ENCODE measurements at places on chromosomes 3 and 15.

DNA sequence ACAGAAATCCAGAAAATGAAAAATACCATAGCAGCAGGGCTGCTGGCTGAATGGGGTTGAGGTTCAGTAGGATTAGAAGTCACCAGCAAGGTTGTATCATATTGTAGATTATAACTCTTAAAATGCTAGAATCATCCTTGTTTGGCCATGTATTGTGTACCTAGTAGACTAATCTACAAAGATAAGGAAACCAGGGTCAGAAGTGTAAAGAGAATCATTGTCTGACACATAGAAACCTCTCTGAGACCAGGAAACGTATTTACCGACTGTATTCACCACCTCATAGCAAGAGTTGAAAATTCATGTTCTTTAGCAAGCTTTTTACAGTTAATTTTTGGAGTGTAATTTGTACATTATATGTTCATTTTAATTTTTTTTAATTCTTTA, 168.8 kb downstream of the ECT2 start:
- no peak for DNase-seq

GRCh38 chr3:58026598-58026997, 18.4 kb downstream of the FLNB start:
- no peak for DNase-seq

- peak; percentile 21 for DNase-seq
These were observed 3.1 kb downstream of the GP5 start for GRCh38 chr3:194395778-194396538.

DNA sequence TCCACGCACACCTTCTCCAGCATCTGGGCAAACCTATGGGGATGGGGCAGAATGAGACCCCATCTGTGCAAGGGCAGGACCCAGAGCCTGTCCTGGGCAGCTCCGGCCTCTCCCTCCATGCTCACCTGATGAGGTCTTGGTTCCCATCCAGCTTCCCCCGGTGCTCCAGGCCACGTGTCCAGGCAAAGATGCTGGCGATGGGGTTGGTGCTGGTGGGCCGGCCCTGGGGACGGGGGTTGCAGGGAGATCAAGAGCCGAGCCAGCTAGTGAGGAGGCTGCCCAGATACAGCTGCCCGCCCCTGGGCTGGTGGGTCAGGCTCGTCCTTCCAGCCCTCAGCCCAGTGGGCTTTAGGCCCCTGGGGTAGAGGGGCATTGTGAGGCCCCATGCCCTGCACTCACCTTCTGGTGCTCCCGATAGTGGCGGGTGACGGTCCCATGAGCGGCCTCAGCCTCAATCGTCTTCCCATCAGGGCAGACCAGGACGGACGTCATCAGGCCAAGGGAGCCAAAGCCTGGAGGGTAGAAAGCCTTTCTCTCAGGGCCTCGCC, 17.3 kb downstream of the IDH2 start:
- no peak for DNase-seq

- no peak for DNase-seq
These were observed 433.1 kb upstream of the RBMS3 start for GRCh38 chr3:28847736-28848135.

DNA sequence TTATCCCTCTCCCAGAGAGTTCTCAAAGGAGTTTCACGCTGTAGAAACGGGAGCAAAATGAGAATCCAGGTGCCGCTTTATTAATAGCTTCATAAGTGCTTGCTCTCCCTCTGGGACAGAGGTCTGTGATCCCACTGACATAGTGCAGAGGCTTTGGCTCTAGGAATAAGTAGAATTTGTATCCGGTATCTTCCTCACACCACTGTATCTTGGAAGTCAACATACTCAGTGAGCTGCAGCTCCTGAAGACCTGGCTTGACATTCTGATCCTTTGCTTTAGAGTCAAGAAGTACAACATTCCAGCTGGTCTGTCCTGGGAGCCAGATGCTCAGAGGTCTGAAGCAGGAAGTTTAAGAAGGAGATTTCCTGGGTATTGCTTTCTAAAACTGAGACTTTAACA, 323.0 kb downstream of the LPP start:
- DNase-seq, result no peak

- no peak for DNase-seq
These were observed 275.9 kb upstream of the TPM1 start for GRCh38 chr15:62766599-62766998.

- DNase-seq, result no peak
These were observed 142.8 kb downstream of the NTRK3 start for GRCh38 chr15:88113613-88114308.

GRCh38 chr3:172065527-172065926, 26.1 kb downstream of the FNDC3B start:
- DNase-seq, result no peak

GRCh38 chr3:155350571-155350970, 57.1 kb upstream of the STRIT1 start:
- DNase-seq, result no peak

DNA sequence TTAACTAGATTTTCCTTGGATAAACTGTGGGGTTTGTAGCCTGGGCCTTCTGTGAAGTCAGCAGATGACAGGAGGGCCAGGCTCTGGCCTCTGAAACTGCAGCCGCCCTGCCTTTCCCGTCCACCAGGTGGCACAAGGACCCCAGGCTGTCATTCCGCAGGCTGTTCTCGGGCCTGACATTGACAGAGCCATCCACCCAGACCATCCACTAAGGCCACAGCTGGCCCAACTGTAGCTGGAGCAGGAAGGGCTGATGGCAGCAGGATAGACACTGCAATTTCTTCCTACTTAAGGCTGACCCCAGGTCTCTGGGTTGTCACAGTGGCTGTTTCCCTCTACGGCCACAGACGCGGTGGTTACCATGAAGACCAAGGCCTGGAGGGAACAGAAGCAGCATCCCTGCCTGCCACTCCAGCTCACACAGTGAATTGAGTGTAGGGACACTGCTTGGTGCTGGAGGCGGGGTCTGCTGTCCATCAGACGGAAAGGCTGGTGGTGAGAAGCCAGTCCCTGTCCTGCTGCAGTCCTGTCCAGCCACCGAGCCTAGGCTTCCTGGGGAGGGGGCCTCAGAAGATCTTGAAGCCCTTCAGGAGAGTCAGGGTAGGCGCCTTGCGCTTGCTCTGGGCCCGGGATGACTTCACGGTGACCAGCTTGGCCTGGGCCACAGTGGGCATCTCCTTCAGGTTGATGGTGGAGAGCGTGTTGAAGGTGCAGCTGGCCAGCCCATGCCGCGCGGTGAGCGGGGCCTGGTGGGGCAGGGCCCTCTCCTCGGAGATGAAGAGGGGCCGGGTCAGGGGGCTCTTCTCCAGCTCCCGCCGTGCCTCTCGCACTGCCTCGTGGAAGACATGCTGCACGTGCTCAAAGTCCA, 9.4 kb downstream of the SLC51B start:
- DNase-seq, result peak; percentile 25

DNA sequence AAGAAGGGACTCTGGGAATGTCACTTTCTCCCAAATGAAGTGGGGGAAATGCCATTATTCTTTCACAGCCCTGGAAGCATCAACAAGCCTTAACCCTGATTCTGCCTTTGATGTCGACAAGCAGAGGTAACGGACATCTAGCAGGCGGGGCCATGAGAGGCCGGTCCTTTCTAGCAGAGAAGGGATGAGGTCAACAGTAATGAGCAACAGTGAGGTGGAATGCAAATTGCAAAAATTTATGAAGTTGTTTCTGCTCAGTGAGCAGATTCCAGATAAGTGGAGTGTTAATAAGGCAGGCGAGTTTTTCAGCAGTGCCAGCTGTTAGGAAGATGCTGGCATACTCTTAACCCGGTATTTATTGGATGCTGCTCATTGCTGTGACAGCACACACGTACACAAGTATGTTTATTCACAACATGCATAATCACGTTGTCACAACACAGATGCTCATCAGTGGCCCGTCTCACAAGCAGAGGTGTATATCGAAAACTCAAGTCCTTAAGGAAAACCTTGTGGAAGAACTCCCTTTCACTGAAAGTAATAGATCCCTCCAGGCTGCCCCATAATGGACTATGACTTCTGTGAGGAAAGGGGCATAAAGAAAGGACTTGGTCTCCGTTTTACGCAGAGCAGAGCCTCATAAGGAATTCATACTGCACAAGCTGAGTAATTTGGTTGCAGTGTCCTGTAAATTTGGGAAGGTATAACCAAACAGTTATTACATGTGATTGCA, 329.0 kb downstream of the IGSF11 start:
- DNase-seq, result no peak

DNA sequence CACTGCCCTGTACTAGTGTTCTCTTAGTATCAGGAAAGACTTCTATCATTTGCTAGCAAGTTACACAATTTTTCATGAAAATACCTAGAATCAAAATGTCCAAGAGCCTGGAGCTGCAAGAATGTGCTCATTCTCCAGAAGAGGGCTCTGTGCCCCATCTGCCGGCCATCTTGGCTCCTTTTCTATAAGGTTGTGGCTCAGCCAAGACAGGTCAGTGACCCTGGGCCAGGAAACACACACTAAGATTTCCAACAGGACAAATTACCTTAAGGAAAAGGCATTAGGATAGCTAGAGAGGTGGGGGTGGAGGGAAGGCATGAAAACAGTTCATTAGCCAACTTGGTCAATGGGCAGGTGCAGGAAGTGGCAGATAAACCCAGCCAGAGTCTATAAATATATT, 20.7 kb downstream of the TIMP4 start:
- DNase-seq, result no peak

DNA sequence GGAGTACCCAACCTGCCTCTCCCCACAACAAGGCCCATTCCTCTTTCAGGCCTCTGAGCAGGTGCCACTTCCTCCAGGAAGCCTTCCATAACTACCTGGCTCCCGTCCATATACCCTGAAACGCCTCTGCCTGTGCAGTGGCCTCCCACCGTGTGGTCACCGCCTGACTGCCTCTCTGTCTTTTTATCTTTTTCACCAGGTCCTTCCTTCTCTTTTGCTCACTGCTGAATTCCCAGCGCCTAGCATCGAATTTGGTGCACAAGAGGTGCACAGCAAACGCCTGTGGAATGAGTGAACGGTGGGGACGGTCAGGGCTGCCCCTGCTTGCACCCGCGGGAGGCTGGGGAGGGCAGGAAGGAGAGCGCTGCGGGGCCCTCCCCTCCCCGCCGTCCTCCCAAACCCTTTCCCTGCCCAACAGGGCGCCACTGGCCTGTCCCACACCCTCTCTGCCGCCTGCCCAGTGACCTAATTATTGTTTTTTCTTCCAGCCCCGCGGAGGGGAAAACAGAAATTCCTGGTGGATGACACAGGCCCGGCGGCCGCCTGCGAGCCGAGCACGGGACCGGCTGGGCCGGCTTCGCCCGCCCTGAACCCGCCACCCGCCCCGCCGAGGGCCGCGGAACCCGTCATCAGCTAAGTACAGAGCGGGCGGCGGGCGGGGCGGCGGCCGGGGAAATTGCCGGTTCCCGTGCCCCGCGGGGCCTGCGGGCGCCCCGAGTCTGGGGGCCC, 140.1 kb downstream of the SMAD6 start:
- no peak for DNase-seq

DNA sequence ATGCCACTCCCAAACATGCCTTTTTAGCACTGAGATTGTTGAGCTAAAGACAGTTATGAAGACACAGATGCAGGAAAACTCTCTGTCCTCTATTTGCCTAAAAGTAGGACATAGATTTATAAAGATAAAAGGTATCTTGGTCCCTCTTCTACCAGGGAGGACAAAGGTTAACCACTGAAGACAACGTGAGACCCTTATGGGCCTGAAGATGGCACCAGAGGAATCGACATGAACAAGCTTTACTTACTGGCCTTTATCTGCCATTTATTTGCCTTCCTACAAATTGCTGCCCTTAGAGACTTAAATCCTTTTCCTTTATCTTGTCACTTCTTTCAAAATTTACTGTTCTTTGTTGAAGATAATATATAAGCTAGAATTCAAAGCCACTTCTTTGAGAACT, 109.7 kb upstream of the FAM3D start:
- no peak for DNase-seq

GRCh38 chr15:57890878-57891277, 174.6 kb downstream of the ALDH1A2 start:
- no peak for DNase-seq

DNA sequence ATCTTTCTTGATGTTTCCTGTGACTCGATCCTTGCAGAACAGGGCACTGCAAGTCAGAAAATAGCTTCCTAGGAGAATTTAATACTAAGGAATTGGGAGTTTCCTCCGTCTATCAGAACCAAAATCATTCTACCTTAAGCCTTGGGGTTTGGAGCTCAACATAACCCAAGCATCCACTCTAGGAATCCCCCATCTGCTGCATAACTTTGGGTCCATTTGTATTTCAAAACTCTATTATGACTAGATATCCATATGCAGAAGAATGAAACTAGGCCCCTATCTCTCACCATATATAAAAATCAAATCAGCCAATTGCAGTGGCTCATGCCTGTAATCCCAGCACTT, 61.7 kb upstream of the AKAP13 start:
- no peak for DNase-seq

- no peak for DNase-seq
These were observed 78.8 kb downstream of the CMSS1 start for GRCh38 chr3:99896482-99896881.

- DNase-seq, result no peak
These were observed 56.5 kb downstream of the DCLK3 start for GRCh38 chr3:36707623-36708409.

DNA sequence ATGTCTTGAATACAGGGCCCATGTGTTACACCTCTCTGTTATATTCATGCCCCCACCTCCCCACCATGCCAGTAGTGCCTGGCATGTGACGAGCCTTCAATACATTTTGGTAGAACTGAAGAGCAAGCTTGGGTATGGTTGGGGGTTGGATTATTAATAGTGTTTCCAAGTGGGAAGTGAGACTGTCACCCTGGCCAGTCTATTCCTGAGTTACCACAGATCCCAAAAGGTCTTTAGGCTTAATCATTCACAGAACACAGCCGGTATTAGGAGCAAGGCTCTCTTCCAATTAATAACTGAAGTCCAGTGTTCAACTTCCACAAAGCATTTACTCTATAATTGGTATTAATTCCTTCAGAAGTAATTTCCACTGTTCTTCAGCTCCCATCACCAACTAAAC, 231.9 kb upstream of the LRTM1 start:
- no peak for DNase-seq

- no peak for DNase-seq
These were observed 21.6 kb upstream of the VGLL4 start for GRCh38 chr3:11665331-11665730.

- no peak for DNase-seq
These were observed 14.3 kb upstream of the SHQ1 start for GRCh38 chr3:72862314-72863090.

DNA sequence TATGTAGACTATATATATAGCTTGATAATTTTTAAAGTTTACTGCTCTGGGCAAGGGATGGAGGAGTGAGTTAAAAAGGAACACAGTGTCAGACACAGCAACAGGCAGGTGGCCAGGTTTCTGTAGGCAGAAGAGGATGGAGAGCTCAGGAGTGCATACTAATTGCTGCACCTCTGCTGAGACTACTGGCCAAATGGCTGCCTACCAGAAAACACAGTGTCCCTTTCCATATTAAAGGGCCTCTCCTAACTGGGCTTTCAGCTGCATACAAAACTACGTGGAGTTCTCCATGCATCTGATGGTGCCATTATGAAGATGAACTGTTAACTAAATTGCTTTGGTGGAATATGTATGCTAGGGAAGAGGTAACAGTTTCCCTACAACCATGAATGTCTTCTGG, 1.8 kb downstream of the ATP13A4 start:
- DNase-seq, result no peak

- no peak for DNase-seq
These were observed 120.9 kb downstream of the ZMAT3 start for GRCh38 chr3:178950676-178951075.

GRCh38 chr3:79027593-79027992, 740.2 kb downstream of the ROBO1 start:
- DNase-seq, result no peak

GRCh38 chr3:32414522-32415202, 23.0 kb downstream of the CMTM7 start:
- DNase-seq, result no peak

- no peak for DNase-seq
These were observed 47.5 kb upstream of the SKOR1 start for GRCh38 chr15:67777773-67778172.

- no peak for DNase-seq
These were observed 95.5 kb downstream of the CCNL1 start for GRCh38 chr3:157064402-157064801.
